ENCODE measurements at places on chromosomes 4 and X.

DNA sequence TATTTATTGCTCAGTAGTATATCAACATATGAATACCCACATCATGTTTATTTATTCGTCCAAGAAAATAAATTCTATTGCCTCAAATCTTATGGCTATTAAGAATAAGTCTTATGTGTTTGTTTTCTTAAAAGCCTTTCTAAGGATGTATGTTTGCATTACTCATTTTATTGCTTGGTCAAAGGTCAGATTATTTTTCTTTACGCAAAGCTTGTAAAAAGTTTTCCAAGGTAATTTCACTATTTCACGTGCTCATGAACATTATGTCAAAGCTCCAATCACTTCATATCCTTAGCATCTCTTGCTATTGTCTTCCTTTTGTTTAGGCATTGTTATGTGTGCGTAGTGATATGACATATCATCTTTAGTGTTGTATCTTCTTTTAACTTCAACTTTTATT lies 258.5 kb upstream of the FSTL5 start:
- no peak for DNase-seq

DNA sequence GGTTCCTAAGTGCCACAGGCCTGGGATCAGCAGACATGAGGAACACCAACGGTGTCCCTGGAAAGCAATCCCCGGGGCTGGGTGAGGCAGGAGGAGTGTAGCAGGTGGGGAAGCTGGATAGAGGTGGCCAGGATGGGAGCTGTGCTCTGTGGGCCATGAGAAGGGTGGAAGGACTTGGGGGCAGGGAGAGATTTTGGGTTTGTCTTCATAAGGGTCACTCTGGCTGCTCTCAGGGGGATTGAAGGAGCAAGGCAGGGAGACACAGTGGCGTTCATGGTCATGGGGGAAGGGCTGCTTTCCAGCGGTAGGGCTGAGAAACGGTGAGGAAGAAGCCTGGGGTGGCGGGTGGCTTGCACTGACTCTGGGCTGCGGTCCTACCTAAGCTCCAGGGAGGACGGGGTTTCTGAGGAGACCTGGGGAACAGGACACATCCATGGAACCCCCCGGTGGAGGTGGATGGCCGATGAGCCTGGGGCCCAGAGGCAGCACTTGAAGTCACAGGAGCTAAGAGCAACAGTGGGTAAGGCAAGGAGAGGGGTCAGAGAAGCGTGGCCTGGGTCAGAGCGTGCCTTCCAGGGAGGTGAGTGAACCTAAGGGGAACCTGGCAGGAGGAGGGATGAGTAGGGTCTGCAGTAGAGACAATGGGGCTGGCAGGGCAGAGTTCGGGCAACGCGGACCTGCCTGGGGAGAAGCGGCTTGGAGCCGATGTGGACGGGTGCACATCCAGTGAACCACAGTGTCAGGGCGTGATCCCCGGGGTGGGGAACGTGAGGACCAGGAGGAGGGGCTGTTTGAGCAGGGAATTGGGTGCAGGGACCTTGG lies 12.4 kb upstream of the CTBP1 start:
- no peak for DNase-seq

DNA sequence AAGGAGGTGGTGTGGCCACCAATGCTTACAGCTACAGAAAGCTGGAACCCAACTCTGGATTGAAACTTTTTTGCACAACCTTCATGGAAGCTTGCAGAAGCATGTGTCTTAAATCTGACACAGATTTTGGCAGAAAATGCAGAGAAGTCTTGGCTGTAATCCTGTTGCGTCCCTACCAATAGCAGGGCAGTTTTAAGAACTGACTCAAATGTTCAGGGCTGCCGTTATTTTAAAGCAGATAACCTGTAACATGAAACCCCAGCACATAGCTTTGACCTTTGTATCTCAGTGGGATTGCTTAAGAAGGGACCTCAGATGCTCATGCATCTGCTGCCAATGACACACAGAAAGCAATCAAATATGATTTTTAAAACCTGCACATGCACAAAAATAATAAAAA lies at the start of gene VEGFD:
Gene VEGFD (minus strand): TSS at position 110 of the 400 bp plus-strand sequence. CDS start 467 bp downstream, outside the sequence.
- no peak for DNase-seq

DNA sequence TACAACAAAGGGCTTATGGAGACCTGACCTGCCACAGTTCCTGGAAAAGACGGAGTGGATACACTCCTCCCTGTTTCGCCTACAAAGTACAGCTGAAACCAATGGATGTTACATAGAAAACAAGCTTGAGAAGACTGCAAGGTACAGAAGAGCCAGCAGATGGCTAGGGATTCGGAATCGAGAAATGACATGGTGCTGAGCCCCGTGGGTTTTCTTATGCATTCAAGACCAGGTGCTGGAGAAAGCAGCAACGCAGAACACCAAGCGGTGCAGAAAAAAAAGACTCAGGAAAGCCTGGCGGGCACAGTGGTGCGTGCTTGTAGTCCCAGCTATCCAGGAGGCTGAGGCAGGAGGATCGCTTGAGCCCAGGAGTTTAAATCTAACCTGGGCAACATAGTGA lies 13.8 kb downstream of the TIMM17B start:
- DNase-seq = no peak

- no peak for DNase-seq
These were observed 230.6 kb upstream of the GPRIN3 start for GRCh38 chr4:89538171-89538570.

DNA sequence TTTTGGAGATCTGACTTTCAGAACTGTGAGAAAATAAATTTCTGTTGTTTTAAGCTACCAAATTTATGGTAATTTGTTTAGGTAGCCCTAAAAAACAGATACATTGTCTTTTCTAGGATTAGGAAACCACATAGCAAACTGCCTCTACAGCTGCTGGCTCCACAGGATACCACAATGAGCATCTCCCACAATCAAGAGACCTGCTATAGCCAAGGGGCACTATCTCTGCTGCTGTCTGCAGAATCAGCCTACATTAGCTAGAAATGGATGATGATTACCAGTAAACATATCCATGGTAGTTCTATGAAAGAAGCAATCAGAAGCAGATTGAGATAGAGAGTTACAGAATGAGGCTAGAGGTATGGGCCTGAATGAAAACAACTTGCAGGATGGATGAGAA lies 244.4 kb upstream of the NDST4 start:
- no peak for DNase-seq

GRCh38 chrX:136585262-136585661 lies 53.2 kb downstream of the VGLL1 start:
- no peak for DNase-seq

GRCh38 chr4:82371497-82371896 lies 2.3 kb downstream of the HNRNPD start:
- no peak for DNase-seq

DNA sequence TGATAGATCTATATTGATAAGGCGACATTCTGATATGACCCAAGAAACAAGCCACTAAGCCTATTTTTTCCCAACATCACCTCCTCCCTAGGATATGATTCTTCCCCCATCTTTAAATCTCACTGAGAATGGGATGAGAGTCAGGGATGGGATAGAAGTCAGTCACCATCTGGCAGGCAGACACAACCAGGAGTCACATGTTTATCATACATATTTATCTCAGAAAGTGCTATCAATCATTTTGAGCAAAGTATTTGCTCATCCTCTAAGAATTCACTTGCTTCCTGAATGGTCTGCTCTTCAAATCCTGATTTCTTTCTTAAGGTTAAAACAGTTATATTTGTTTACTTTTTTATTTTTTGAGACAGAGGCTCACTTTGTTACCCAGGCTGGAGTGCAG lies 20.3 kb downstream of the DNAAF6 start:
- DNase-seq = no peak

DNA sequence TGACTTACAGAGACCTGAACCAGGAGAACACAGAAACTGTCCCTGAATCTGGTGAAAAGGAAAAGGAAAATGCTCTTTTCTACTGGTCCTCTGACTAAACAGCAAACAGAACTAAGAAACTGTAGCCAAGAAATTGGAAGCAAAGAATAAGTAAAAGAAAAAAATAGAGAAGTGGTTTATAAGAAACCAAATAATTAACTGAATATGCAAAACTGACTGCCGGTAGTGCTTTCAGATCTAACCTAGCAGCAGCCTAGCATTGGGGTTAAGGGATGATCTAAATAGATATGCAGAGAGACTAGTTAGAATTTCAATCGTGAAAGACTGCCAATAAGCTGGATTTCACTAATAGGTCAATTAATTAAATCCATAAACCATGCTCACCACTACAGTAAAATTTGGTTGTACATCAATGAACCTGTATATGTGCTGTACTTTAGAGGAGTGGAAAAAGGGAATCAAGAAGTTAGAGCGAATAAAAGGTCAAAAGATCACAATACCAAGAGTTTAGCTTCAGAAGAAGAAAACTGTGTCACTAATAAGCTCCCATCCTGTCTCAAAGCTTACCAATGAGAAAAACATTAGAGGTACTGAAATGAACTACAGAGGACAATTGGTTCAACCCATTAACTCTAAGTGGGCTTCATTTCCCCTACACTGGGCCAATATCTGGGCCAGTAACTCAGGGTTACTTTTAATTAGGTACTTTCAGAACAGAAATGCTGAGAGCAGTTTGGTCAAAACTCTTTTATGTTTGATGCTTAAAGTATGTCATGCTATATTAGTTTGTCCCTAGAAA lies 53.6 kb downstream of the KLHL13 start:
- no peak for DNase-seq

DNA sequence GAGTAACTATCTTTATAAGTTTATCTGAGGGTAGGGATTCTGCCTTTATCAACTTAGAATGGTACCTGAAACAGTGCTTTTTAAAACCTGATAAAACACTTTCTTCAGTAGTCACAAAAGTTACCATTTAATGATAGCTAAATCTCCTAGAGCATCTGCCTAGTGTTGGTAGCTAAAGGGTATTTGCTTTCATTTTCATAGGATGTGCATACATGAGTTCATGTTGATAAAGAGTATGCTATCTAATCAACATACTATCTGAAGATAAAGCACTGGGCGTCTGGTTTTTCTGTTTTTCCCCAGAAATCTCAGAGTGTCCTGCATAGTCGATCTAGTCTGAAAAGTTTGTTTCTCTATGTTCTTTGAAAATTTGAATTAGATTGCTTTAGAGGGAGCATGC lies 75.1 kb downstream of the ADGRL3 start:
- no peak for DNase-seq

GRCh38 chrX:141714680-141715079 lies 16.1 kb upstream of the SPANXD start:
- DNase-seq = no peak

GRCh38 chr4:8745005-8745790 lies 126.4 kb downstream of the HMX1 start:
- DNase-seq = no peak

- no peak for DNase-seq
These were observed 111.5 kb downstream of the NR3C2 start for GRCh38 chr4:148330724-148331123.

GRCh38 chr4:127445471-127445870 lies 187.3 kb upstream of the INTU start:
- DNase-seq = no peak

GRCh38 chrX:110563282-110563681 lies 204.6 kb downstream of the RTL9 start:
- DNase-seq = no peak

DNA sequence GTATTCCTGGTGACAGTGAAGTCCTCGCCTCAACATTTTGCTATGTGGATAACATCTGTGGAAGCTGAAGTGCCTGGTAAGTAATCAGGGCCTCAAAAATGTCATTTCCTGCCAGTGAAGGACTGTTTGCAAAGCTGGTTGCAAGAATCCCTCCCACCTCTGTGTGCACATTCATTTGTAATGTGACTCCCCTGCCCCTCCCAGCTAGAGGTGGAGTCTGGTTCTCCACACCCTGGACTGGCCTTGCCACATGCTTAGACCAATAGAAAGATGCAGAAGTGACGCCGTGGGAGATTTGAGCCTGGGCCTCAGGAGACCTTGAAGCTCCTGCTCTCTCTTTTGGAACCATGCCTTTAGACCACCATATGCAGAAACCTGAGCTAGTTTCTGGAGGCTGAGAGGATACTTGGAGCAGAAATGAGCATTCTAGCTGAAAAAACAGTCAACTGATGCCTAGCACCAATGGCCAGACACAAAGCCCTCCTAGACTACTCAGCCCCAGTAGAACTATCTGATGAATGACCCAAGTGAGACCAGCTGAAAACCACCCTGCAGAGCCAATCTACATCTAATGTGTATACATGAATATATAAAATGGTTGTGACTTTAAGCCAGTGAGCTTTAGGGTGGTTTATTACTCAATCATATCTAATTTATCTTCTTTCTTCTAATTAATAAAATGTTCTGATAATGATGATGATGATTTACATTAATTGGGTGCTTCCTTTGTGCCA lies 47.8 kb upstream of the CRMP1 start:
- no peak for DNase-seq

GRCh38 chr4:163679189-163679588 lies 184.7 kb downstream of the TMA16 start:
- DNase-seq = no peak

GRCh38 chr4:9916937-9917336 lies 104.4 kb downstream of the SLC2A9 start:
- no peak for DNase-seq

DNA sequence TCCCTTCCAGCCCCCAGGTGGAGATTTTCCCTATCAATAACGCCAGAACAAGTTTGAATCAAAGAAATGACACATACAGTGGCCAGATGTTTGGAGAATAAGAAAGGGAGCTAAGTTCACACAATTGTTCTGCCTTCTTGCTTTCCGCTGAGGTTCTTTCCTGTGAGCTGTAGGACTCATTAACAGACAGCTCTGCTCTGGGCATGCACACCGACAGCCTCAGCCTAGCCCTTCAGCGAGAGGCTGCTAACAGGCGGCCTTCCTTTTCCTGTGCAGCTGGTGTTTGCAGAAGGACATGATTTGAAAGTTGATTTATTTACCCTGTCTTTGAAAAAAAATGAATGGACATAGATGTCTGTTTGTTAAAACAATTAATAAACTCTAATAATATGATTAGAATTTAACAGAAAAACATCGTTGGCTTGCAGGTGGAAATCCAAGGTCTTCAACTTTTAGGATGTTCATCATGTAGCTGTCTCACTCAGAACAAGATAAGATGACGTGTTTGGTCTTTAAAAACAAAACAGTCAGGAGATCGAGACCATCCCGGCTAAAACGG lies 183.3 kb downstream of the KDR start:
- DNase-seq = no peak

DNA sequence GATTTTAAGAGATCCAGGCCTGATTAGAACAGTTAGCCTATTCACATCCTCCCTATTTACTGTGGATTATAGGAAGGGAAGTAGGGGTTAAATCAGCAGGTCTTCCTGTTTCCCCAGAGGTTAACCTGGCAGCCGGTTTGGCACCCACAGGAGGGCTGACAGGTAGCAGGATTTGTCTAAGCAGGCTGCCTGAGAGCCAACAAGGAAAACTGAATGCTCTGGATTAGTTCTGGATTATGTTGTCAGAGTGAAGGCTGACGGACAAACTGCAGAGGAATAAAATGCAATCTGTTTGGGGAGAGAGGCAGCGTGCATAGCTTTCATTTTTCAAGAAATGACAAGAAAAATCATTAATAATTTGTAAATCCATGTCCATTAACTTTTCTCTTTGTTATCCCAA lies 397.1 kb upstream of the FAM241A start:
- DNase-seq = no peak

DNA sequence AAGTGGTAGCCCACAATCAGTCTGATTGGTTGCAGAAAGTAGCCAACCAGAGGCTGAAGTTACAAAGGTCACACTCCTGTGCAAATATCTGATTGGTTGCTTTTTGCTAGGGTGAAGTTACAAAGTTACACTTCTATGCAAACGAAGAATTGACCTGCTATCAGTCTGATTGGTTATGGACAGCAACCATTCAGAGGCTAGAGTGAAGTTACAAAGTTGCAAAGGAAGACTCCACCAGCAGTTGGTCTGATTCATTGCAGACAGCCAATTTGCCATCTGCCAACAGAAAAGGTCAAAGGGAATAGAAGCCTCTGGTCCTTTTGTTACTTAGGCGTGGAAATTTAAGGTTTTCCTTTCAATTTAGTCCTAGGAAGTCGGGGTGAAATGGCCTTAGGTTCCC lies 377.7 kb downstream of the PRDM5 start:
- DNase-seq = no peak
